ENCODE measurements at places on chromosomes 3 and 15.
A peak's percentile ranks its signal among the peaks of the same experiment; 100 is the strongest.

DNA sequence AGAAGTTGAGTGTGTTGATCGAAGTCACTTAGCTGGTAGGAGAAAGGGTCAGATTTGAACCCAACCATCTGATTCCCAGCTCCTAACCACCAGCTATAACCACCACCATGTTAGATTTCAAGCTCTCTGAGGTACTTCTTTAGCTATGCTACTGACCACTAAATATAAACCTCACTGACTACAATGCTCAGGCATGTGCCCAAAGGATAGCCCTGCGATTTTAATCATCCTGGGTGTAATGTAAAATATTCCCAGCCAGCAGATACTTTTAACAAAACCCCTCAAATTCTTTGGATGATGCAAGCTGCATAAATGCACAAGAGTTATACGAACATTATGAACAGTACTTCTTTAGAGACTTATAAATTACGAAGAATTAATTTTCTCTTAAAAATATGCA, 115.2 kb upstream of the TSC22D2 start:
- DNase-seq: no peak

DNA sequence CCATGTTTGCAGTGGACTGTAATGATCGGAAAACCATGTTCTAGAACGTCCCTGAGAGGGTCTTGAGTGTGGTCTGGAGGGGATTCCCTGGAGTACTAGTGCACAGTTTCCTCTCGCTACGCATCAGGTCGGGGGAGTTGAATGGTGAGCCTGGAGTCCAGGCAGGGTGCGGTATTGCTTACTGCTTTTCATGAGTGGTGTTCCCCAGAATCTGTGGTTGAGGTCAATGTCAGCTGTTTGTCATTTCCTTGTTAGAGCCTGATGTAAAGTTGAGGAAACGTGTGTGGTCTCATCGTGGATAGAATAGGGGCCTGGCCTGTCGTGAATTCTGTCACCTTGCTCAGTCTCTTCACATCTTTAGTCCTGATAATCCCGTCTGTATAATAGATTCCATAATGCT, 328.2 kb upstream of the LRRFIP2 start:
- DNase-seq: no peak

DNA sequence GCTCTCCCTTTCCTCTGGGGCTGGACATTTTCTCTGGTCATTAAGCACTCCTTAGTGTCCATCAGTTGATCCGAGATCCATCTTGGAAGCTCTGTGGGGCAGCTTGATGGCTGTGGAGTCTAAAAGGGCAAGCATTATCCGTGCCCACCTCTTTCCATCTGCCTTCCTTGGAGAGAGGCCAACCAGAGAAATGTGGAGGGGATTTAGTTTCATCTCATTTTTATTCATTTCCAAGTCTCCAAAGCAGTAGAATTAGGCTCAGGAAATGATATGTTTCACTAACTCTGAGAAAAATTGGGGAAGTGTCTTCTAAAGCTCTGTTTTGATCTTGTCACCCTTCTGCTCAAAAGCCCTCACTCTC, 95.9 kb upstream of the KLHL25 start:
- no peak for DNase-seq

- no peak for DNase-seq
Measured at GRCh38 chr3:72977060-72977808, 19.4 kb upstream of the PPP4R2 start.

GRCh38 chr3:114848643-114849350, 298.3 kb downstream of the ZBTB20 start:
- DNase-seq: no peak

- no peak for DNase-seq
Measured at GRCh38 chr3:174812172-174812862, 46.8 kb upstream of the NAALADL2 start.

- DNase-seq: no peak
Measured at GRCh38 chr15:54836052-54836795, 360.5 kb downstream of the RSL24D1 start.

- no peak for DNase-seq
Measured at GRCh38 chr15:38846346-38846745, 281.7 kb upstream of the RASGRP1 start.

GRCh38 chr3:123757281-123757940, 126.7 kb downstream of the MYLK start:
- no peak for DNase-seq

DNA sequence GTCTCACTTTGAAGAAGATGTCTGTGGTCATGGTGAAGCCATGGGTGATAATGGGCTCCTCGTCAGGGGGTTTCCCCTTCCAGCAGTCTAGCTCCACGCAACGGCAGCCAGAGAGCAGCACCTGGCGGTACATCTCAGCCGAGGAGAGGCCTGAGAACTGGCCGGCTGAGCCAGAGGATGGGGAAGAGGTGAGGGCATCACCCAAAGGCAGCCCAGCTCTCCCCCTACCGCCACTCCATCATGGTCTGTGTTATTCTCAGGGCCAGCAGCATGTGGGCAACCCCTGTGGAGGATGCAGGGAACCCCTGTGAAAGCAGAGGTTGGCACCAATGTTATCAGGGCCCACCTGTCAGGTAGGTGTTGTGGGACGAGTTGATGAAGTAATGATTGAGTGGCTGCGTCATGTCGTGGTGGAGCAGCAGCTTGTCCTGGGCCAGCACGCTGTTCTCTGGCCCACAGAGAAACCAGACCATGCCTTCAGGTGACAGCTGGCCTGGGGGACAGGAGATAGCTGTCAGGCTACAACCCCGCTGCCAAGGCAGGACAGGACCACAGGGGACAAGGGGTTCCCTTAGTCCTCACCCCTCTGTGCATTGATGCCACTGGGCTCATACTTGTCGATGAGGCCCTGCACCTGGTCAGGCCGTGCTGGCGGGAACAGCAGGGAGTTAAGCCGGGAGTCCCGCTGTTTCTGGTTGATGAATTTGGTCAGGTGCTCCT, 9.4 kb downstream of the PLCB2 start:
- DNase-seq: no peak

- DNase-seq: no peak
Measured at GRCh38 chr15:71197620-71198019, 82.3 kb downstream of the THSD4 start.

GRCh38 chr15:94968133-94968532, 736.8 kb downstream of the MCTP2 start:
- no peak for DNase-seq

DNA sequence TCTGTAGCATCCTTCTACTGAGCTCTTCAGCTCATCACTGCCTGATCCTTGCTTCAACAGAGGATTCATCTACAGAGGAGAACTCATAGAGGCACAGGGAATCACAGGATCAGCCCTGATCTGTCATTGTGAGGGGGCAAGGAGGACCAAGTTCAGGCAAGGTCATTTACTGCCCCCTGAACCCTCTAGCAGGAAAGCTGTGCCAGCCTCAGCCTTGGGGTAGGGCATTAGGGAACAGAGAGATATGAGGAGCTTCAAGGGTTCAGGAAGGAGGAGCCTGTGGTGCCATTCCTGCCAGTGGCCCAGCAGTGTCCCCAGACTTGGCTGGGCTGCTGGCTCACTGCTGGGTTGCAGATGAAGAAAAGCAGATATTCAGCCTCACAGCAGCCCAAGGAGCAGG, 8.2 kb downstream of the CHST14 start:
- no peak for DNase-seq

- no peak for DNase-seq
Measured at GRCh38 chr3:58223855-58224254, 13.1 kb upstream of the DNASE1L3 start.

DNA sequence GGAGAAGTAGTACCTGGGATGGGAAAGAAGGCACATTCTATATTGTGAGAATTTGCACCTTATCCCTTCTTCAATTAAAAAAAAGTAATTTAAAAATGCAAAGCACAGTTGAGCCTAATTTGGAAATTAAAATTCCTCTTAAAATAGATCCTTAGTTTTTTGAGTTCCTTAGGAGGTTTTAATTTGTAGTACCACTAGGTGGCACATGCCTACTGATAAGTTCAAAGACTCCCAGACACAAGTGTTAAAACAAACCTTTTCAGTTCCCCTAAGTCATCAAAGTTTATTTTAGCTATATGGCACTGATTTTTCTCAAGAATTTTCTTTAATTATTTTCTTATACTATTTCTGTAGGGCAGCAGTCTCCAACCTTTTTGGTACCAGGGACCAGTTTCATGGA, 127.6 kb upstream of the AZI2 start:
- no peak for DNase-seq

DNA sequence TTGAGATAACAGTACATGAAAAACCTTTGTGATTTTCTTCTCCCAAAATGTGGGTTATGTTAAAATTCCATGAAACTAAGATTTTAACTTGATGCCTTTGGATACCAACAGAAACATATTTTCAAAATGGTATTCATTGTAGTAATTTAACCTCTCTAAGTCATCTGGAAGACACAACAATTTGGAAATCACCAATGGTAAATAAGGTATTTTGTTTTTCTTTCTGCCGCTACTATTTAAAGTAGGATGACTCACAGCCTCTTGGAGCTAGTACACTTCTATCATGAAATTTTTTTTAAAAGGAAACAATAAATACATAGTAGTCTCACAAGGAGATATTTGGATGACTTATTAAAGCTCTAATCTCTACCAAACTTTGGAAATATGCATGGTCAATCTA, 291.6 kb upstream of the VEPH1 start:
- no peak for DNase-seq

- no peak for DNase-seq
Measured at GRCh38 chr3:167507954-167508353, 34.1 kb upstream of the SERPINI2 start.

DNA sequence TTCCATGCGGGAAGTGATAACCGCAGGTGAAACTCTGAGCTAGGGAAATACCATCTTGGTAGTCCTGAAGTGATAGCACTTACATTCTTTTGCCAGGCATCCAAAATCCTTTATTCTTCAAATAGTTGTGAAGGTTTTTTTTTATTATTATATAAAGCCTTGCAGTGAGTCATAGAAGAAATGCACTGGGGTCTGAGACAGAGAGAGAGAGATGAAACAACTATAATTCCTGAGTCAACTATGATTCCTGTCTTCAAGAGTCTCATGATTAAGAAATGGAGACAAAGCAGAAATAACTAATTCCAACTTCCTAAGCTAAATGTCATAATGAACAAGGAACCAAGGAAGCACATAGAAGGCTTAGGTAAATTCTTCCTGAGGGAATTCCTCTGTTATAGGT, 495.6 kb downstream of the LPP start:
- DNase-seq: no peak

- DNase-seq: peak; percentile 58
Measured at GRCh38 chr3:129626744-129627349, 20.4 kb upstream of the PLXND1 start.

All from activated CD4-positive, alpha-beta T cell treated with anti-CD3 and anti-CD28 coated beads for 4 hours (primary cell).